ENCODE measurements at places on chromosomes 5 and 9.

DNA sequence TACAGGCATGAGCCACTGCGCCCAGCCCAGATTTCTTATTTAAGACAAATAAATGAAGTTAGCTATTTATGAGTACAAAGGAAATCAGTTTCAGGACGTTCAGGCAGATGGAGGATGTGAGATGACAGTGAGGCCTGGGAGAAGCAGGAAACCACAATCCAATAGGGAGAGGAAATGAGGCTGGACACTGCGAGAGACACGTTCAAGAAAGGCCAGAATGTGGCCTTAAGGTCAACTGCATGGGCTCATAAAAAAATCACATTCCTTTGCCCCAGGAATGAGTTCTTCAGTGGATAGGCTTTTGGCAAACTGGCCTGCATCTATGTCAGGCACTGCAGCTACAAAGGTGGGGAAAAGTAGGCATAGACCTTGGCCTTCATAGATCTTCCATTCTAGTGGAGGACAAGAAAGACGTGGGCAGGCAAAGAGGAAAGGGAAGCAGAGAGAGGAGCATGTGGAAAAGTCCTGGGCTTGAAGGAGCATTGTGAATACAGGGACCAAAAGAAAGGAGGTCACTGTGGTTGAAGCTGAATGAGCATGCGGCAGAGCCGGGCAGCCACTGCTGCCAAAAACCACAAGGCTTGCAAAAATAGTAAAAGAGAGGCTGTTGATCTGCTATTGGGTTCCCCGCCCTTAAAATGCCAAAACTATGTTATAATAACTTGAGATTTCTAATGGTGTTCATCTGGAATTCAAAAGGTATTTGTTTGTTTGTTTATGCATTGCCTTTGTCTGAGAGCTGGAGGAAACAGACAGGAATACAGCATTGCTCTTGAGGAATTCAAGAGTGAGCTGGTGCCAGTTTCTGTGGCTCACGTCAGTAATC is 133.0 kb downstream of the GNA14 start:
- no peak overlapping the region for H3K4me3 ChIP-seq
- H3K4me1 ChIP-seq, result no peaks in the 10 kb centered on the region
- no peaks in the 10 kb centered on the region for H3K27me3 ChIP-seq

DNA sequence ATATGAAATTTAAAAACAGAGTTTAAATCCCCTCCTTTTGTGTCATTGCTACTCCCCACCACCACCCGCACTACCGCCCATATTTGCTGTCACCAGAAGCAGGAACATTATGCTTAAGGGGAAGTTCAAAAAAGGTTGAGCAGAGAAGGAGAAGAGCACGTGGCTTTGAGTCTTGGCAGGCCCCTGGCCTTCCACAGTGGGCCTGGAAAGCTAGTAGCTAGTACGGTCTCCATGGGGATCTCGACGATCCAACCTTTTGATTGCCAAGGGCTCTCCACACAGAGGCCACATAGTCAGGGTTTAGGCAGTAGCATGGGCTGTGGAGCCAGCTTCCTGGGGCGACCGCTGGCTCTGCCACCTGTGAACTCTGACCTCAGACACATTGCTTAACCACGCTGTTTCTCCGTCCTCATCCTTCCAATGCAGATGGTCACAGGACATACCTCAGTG is 90.1 kb downstream of the GOLPH3 start:
- H3K27ac ChIP-seq, result no peak overlapping the region
- H3K4me3 ChIP-seq, result no peak overlapping the region
- H3K36me3 ChIP-seq, result no peaks in the 10 kb centered on the region
- H3K4me1 ChIP-seq, result no peaks in the 10 kb centered on the region
- H3K27me3 ChIP-seq, result no peaks in the 10 kb centered on the region
- DNase-seq, result no peak

DNA sequence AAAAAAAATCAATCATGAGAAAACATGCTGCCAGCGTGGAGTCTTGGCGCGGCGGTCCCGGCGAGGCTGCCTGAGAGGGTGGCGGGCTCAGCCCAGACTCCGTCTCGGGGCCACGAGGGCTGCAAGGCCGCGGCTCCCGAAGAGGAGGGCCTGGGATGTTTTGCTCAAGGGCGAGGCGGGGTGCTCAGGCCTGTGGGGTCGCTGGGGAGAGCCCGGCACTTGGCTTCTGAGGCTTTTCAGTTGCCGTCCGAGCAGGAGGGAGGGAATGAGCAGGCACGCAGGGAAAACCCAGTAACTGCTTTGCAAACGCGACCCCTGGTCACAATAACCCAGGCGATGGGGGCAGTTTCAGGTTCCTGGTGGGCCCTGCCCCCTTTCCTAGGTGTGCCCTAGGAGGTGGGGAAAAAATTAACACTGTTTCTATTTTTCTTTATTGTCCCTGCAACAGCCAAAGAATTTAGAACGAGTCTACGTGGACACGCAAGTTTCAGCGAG is 3.2 kb upstream of the IRX2 start:
- no peaks in the 10 kb centered on the region for H3K36me3 ChIP-seq
- H3K27ac ChIP-seq, result no peak overlapping the region
- H3K4me1 ChIP-seq, result no peaks in the 10 kb centered on the region
- H3K27me3 ChIP-seq, result peaks cover 52% of the 10 kb centered on the region

- DNase-seq, result no peak
- H3K4me1 ChIP-seq, result no peaks in the 10 kb centered on the region
- H3K27ac ChIP-seq, result no peak overlapping the region
- no peaks in the 10 kb centered on the region for H3K27me3 ChIP-seq
- H3K4me3 ChIP-seq, result no peak overlapping the region
Measured at GRCh38 chr9:121478816-121479676, 20.6 kb downstream of the GGTA1 start.

- no peak for DNase-seq
- peak overlapping the region; percentile 99 for H3K27ac ChIP-seq
- peak overlapping the region; percentile 96 for H3K4me3 ChIP-seq
- H3K27me3 ChIP-seq, result no peaks in the 10 kb centered on the region
- H3K36me3 ChIP-seq, result no peaks in the 10 kb centered on the region
- peaks cover 44% of the 10 kb centered on the region for H3K4me1 ChIP-seq
Measured at GRCh38 chr9:70410368-70410767, 4.1 kb downstream of the KLF9 start.

- no peaks in the 10 kb centered on the region for H3K36me3 ChIP-seq
- no peak overlapping the region for H3K27ac ChIP-seq
- no peak for DNase-seq
- H3K27me3 ChIP-seq, result no peaks in the 10 kb centered on the region
- H3K4me1 ChIP-seq, result no peaks in the 10 kb centered on the region
Measured at GRCh38 chr9:89803403-89803802, 198.6 kb downstream of the GADD45G start.

GRCh38 chr5:83718195-83718825 is 2.3 kb downstream of the HAPLN1 start:
- H3K27ac ChIP-seq, result no peak overlapping the region
- H3K4me3 ChIP-seq, result no peak overlapping the region
- no peaks in the 10 kb centered on the region for H3K36me3 ChIP-seq
- no peak for DNase-seq

DNA sequence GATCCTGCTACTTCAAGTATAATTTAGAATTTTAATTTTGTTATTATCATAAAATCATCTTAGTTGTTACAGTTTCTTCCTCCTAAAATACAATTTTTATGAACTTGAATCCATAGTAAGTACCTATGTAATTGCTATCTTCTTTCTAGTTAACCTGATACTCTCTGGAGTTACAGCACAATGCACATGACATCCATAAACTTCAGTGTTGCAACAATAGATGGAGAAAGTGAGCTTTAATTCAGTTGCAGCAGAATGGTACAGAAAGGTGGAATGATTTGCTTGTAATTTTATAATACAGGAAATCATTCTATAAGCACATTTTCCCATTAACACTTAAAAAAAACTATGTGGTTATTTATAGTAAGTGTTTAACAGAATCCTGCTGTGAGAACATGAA is 372.0 kb downstream of the CDH9 start:
- no peaks in the 10 kb centered on the region for H3K27me3 ChIP-seq
- no peak overlapping the region for H3K4me3 ChIP-seq
- no peaks in the 10 kb centered on the region for H3K4me1 ChIP-seq
- DNase-seq, result no peak
- H3K27ac ChIP-seq, result no peak overlapping the region
- no peaks in the 10 kb centered on the region for H3K36me3 ChIP-seq

- peak overlapping the region; percentile 28 for H3K27ac ChIP-seq
- H3K27me3 ChIP-seq, result no peaks in the 10 kb centered on the region
- DNase-seq, result no peak
- no peaks in the 10 kb centered on the region for H3K4me1 ChIP-seq
- H3K36me3 ChIP-seq, result no peaks in the 10 kb centered on the region
Measured at GRCh38 chr5:52727576-52727975, 60.1 kb upstream of the ITGA1 start.

- H3K4me1 ChIP-seq, result no peaks in the 10 kb centered on the region
- H3K27me3 ChIP-seq, result no peaks in the 10 kb centered on the region
- H3K36me3 ChIP-seq, result no peaks in the 10 kb centered on the region
- H3K4me3 ChIP-seq, result no peak overlapping the region
Measured at GRCh38 chr5:158011422-158011821, 152.5 kb upstream of the CLINT1 start.
